ENCODE measurements at places on chromosomes 2 and 18. TPM values are rescaled to one million over a fixed set of nuclear protein-coding genes. Genes with fewer than 3 reads are reported as not detected.

Gene MYOM1
- 4.6 TPM for total RNA-seq

DNA sequence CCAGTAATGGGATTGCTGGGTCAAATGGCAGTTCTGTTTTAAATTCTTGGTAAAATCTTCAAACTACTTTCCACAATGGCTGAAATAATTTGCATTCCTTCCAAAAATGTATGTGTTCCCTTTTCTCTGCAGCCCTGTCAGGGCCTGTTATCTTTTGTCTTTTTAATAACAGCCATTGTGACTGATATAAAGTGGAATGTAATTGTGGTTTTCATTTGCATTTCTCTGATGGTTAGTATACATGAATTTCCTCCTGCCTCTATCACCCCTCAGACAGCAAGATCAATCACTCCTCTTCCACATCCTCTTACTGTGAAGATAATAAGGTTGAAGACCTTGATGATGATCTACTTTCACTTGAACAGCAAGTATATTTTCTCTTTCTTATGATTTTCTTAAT lies 304.8 kb upstream of the FSIP2 start:
- no peaks in the 10 kb centered on the region for H3K36me3 ChIP-seq
- no peak for DNase-seq
- H3K27ac ChIP-seq: no peak overlapping the region
- no peak overlapping the region for H3K4me3 ChIP-seq
- no peaks in the 10 kb centered on the region for H3K4me1 ChIP-seq
- no peaks in the 10 kb centered on the region for H3K27me3 ChIP-seq

GRCh38 chr2:215968499-215968898 lies 44.9 kb downstream of the MREG start:
- no peaks in the 10 kb centered on the region for H3K27me3 ChIP-seq
- no peaks in the 10 kb centered on the region for H3K4me1 ChIP-seq
- DNase-seq: no peak
- no peaks in the 10 kb centered on the region for H3K36me3 ChIP-seq
- no peak overlapping the region for H3K27ac ChIP-seq
- no peak overlapping the region for H3K4me3 ChIP-seq

DNA sequence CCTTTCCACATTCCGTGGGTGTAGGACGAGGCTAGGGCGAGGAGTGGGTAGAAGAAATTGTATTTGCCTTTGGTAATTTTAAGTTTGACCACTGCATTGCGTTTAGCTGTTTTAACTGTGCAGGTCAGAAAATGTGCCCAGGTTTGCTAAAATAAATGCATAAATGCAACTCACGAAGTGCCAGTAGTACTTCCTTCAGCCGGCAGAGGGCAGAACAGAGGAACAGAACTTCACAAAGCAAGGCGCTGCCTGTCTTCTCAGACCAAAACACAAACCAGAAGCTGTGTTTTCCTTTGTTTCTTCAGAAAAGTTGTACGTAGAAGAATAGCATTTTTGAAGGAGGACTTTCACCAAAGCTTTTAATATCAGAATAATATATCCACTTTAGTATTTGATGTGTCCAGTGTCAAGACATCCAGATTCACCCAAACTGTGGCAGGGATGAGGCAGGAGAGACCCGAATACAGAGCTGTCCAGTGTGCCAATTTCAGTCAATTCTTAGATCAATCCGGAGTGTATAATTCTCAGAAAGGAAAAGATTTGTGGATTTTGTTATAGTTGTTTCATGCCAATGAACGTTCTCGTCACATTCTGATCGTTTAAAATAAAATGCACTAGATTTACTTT lies 348.6 kb downstream of the DLGAP1 start:
- peak; percentile 85 for DNase-seq
- no peaks in the 10 kb centered on the region for H3K4me1 ChIP-seq
- no peak overlapping the region for H3K4me3 ChIP-seq

Gene ANO7
- total RNA-seq: 0.74 TPM

GRCh38 chr2:37543999-37544557 lies 127.4 kb downstream of the CDC42EP3 start:
- no peaks in the 10 kb centered on the region for H3K27me3 ChIP-seq
- no peak overlapping the region for H3K27ac ChIP-seq
- no peak overlapping the region for H3K4me3 ChIP-seq
- no peaks in the 10 kb centered on the region for H3K4me1 ChIP-seq

Gene SIGLEC15
- 0.91 TPM for total RNA-seq
